GM12865 (cell line): ENCODE measurements at places on chromosomes 12 and 14.
A peak's percentile ranks its signal among the peaks of the same experiment; 100 is the strongest.

DNA sequence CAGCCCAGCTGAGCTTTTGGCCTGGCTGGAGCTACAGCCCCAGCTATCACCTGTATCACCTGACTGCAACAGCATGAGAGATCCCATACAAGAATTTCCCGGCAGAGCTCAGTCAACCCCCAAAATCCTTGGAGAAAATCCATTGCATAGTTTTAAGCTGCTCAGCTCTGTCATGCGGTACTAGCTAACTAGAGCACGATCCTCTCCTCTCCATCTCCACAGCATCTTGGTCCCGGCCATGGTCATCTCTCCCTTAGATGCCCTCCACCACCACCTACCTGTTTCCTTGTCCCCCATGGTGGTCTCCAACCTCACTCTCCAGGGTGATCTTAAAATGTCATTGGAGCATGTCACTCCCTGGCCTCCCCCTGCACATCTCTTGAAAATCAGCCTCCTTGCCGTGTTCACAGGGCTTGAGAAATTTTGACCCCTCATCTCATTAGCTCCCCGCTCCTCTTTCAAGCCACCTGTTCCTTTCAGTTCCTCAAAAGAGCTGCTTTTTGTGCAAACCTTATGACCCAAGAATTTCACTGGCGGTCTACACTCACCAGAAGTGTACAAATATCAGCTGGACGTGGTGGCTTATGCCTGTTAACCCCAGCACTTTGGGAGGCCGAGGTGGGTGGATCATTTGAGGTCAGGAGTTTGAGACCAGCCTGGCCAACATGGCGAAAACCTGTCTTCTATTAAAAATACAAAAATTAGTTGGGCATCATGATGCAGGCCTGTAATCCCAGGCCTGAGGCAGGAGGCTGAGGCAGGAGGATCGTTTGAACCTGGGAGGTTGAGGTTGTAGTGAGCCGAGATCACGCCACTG is 8.1 kb upstream of the CLMN start:
- DNase-seq = peak; percentile 95

GRCh38 chr12:25695574-25695973 is 142.5 kb upstream of the LMNTD1 start:
- DNase-seq = no peak

GRCh38 chr14:73176685-73177084 is 40.4 kb downstream of the PSEN1 start:
- DNase-seq = no peak

- no peak for DNase-seq
Measured at GRCh38 chr12:112557951-112558630, 139.3 kb downstream of the PTPN11 start.

GRCh38 chr14:62662811-62663455 is 382.3 kb downstream of the KCNH5 start:
- DNase-seq = no peak

DNA sequence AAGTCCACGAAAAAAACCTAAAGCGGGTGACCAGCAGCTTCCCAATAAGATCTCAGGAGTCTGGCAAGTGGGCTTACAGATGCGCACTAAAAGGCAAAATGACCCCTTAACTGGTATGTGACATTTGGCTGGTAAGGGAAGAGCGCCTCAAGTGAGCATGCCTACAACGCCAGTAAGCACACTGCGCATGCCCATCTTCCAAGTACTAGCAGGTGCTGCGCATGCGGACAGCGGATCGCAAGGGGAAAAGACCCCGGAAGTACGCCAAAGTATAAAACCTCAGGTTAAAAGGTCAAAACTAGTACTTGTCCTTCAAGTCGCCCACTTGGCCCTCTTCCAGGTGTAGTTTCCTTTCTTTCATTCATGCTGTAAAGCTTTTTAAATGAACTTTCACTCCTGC is 518.5 kb upstream of the MDGA2 start:
- DNase-seq = peak; percentile 0
